Hepatocyte (in vitro differentiated cells): ENCODE measurements at places on chromosomes 1 and 21. TPM values are rescaled to one million over a fixed set of nuclear protein-coding genes. Genes with fewer than 3 reads are reported as not detected.

The C1orf115 gene
- 46.4 and 49.2 TPM in 2 replicates for total RNA-seq

The OR2L13 gene
- not detected in 2 replicates for total RNA-seq

The LEFTY1 gene
- 3.8 and 5.8 TPM in 2 replicates for total RNA-seq

The OR10J1 gene
- not detected in 2 replicates for total RNA-seq

The AGBL4 gene
- total RNA-seq, result 0.52 and 0.73 TPM in 2 replicates

The HCRTR1 gene
- total RNA-seq, result 0.28 TPM in 1 of 2 replicates, not detected in the other

The LCE1B gene
- not detected in 2 replicates for total RNA-seq
